AML-193 (cell line): ENCODE measurements at places on chromosomes 5 and 9.
A peak's percentile ranks its signal among the peaks of the same experiment; 100 is the strongest.

- no peak for DNase-seq
Measured at GRCh38 chr5:6262651-6263363, 115.5 kb downstream of the MED10 start.

- DNase-seq = no peak
Measured at GRCh38 chr5:65133477-65134110, 348.1 kb downstream of the ADAMTS6 start.

- no peak for DNase-seq
Measured at GRCh38 chr9:110911659-110912418, 126.4 kb downstream of the LPAR1 start.

GRCh38 chr5:148569948-148570347, 84.4 kb downstream of the HTR4 start:
- no peak for DNase-seq

DNA sequence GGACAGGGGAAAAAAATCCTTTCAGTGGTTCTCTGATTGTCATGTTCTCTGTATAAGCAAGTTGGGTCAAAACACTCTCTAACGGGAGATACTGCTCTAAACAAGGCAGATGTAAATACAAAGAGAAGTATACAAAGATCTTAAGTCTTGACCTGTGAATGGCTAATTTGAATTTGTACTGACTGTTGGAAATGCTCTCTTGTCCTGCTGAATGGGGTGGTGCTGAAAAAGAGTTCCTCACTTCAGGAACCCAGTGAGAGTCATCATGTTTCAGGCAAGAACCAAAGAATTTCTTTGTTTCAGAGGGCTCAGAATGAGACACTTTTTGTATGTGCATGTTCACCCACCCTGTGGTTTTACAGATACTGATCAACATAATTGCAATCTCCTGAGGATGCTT, 461.0 kb downstream of the NR2F1-AS1 start:
- DNase-seq = no peak

- DNase-seq = no peak
Measured at GRCh38 chr5:38211354-38211710, 47.0 kb upstream of the EGFLAM start.

DNA sequence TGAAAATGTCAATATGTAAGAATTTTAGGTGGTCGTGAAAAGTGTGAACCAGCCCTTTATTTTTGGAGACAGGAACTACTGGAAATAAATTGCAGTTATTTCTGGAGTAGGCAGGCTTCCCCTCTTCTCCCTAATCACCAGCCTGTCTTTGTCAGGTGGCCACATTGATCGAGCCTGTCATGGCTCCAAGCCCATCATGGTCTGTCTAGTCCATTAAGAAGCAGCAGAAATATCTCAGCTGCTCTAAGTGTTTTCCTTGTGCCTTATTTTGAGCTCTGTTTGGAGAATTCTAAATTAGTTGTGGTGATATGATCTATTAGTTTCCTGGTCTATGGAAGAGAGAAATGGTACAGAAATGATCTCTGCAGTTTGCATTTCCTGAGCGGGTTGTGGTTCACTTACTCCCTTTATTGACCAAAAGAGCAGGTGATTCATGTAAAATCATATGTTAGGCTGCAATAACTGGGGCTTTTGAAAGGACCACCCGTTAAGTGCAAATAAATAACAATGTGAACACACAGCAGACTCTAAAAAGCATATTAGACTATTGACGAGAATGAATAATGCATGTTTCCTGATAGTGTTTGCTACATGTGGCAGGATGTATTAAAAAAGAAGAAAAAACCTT, 42.3 kb downstream of the BASP1 start:
- DNase-seq = no peak

DNA sequence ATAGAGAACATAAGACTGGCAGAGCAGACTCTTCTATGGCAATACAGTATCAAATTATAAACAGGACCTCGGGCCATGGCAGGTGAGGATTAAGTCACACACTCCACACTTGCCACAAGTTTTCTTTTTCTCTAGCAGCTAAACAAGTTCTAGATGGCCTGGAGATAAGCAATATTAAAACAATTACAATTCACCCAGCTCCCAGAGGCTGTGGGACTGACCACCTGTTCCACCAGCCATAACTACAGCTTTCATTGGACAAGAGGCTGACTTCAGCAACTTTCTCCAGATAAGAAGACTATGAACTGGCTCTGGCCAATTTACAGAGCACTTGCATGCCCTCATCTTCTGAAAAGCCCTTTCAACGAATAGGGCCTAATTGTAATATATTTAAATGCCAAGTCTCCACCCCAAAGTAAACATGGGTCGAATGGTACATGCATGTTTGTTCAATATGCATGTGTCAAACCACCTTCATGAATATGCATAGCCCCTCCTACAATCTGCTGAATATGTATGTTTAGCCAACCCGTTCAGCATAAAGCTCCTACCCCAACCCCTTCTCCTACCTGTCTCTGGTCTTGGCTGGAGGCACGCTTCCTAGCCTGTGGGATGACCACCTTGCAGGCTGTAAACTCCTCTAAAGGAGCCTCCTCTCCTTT, 6.1 kb upstream of the CFAP157 start:
- DNase-seq = no peak

DNA sequence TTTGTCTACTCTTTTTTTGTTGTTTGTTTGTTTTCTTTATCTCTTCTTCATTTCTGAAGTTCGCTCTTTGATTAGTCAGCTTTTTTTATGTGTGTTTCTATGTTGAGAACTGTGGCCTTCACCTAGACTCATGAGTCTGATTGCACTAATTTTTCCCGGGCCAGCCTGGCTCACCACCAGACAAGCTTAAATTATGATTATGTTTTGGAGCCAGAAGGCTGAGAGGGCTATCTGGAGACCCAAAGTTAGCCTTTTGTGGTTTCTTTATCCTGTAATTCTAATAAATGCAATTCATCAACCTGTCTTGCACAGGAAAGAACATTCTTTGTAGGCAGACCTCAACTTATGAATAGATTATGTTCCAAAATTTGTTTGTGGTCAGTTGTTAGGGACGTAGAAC, 20.8 kb upstream of the ACTBL2 start:
- no peak for DNase-seq

DNA sequence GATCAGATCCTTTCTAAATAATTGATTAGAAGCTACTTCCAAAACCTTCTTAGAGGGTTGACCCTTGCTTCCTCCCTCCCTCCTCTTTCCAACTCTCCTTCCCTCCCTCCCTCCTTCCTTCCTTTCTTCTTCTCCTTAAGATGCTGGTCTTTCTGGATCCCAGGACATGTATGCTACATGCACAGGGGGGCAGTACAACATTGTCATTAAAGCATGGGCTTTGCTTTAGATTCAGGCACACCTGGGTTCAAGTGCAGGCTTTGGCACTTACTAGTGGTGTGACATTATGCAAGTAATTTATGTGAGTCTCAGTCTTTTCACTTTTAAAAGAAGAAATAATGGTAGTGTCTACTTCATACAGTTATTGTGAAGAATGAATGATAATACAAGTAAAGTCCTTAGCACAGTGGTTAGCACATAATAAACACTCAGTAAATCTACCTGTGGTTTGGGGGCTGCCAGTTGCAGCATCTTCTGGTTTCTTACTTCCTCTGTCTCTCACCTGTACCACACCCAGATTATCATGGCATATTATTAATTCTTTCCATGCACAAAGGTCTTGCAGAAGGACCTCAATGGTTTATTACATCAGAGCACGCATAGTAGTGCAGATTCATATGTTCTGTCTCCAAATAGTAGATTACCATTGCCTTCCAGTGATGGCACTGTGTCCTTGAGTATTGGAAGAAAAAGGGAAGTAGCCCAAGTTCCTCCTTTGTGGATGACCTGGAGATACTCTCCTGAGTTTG, 154.1 kb downstream of the ARHGAP26 start:
- DNase-seq = peak; percentile 71

DNA sequence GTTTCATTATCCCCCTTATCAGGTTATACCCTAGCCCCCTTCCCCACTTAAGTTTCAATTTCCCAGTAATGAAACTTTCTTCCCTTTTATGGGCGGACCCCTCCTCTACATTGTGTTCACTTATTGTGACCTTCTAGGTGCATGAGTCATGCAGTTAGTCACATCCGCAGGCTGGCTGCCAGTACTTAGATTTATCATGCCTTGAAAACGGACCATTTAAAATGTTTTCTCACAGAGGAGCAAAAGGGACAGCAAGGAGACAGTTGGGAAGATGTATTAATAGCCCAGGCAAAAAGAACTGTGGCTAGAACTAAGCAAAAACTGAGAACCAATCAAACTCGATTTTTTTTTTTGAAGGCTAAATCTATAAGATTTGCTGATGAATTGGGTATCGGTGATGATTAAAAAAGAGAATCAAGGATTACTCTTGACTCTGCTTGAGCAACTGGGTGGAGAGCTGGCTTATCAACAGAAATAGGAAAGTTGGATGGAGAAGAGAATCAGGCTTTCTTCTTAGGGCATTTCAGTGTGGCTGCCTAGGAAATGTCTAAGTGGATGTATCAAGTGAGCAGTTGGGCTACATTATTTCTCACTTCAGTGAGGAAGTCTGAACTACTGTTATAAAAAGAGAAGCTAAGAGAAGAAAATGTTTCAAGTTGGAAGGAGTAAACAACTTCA, 615.0 kb downstream of the HINT1 start:
- no peak for DNase-seq

- no peak for DNase-seq
Measured at GRCh38 chr9:125085703-125086477, 57.4 kb downstream of the SCAI start.
